ENCODE measurements at places on chromosomes 2 and 18.
A peak's percentile ranks its signal among the peaks of the same experiment; 100 is the strongest.

- DNase-seq: no peak
These were observed 127.5 kb upstream of the ID2 start for GRCh38 chr2:8554296-8554806.

DNA sequence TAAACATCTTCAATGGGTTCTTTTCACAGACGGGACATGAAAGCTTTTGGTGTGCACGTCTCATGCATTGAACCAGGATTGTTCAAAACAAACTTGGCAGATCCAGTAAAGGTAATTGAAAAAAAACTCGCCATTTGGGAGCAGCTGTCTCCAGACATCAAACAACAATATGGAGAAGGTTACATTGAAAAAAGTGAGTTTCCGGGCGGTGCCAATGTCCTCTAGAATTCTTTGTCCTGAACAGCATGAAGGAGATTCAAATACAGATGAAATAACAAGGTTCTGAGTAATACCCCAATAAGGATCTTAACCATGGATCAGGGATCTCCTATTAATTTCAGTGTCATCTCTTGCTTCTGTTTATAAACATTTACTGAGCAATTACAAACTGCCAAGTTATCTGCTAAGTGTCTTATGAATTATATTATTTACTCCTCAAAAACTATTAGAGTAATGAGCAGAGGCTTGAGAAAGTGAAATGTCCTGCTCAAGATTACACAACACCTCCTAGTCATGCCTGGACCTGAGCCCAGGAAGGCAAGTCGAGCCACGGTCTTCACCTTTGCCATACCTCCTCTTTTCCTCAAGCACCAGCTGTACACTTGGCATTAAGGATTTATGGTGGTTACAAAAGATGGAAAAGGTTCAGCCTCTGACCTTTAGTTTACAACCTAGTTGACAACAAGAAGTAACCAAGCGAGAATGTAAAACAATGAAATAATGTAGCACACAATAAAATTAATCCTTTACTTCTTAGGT is 22.6 kb downstream of the DHRS9 start:
- no peak for DNase-seq

GRCh38 chr2:202703091-202703490 is 68.3 kb downstream of the FAM117B start:
- DNase-seq: no peak

- no peak for DNase-seq
These were observed 304.7 kb downstream of the PTPRM start for GRCh38 chr18:7871560-7872456.

GRCh38 chr2:219274361-219274921 is 4.7 kb upstream of the DNAJB2 start:
- DNase-seq: peak; percentile 71

DNA sequence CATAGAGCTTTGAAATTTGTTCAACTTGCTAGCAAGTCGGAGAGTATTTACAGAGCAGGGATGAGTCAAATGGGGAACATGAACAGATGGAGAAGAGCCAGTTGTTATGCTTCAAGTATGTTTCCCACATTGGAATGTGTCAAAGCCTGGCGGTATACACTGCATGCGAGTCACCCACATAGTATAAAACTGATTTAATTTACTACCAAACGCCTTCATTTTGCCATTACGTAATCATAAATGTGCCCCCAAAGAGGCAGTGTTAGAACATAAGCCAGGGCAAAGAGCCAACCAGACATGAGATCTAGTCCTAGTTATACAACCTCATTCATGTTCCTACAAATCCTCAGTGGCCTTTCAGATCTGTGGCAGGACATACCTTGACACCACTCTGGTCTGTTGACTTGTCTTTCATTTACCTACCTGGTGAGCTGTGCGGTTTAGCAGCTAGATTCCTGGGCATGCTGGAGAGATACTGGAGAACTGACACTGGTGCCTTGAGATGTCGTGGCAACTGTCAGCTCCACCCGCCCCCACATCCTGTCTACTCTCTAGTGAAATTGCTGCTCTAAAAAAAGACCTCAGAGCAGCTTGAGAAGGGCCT is 21.7 kb upstream of the NRP2 start:
- DNase-seq: no peak

DNA sequence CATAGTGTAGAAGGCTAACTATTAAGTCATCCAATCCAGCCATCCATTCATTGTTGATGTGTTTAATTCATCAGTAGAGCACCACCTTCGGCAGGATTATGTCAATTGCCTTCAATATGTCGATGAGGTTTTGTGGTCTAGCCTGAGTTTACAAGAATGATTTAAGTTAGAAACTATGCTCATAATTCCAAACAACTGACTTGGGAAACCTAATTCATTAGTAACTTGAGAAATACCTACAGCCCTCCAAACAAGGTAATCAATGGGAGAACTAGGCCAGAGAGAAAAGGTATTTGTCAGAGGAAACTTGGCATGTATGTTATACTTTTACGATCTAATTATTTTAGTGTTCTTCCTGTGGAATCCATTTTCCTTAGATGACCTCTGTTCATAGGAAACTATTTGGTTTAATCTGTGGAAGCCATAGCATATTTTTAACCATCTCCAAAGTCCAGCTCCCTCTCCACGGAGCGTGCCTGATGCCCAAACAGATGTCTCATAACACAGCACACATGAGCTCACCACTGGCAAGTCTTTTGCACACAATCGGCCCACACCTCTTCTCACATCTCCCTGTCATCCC is 148.5 kb downstream of the GFPT1 start:
- DNase-seq: no peak

DNA sequence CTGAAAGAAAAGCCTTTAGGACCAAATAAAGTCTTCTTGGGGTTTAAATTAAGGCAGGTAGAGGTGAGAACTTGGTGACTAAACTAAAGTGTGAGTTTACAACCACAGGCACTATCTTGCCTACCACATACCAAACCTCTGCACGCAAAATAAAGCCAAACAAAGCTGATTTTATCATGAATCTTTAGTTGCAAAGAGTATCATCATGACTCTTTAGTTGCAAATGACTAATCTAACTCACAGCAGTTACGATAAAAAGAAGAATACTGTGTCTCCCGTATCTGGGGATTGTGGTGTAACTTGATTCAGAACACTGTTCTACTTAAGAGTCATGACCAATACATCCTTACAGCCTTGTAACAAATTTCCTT is 11.2 kb downstream of the CFAP210 start:
- no peak for DNase-seq

- DNase-seq: no peak
These were observed 14.2 kb downstream of the ESPNL start for GRCh38 chr2:238114331-238114841.

DNA sequence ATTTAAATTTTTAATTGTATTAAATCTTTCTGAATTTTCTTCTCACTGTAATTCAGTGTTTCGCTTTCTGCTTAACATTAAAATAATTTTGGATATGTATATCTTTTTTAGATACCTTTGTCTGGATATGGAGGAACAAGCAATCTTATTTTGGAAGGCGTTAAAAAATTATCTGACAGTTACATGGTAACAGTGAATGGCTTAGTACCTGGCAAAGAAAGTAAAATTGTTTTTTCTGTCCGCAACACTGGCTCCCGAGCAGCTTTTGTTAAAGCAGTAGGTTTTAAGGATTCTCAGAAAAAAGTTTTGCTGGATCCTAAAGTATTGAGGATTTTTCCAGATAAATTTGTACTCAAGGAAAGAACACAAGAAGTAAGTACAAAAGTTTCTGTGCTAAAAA is 95.7 kb downstream of the CEP192 start:
- no peak for DNase-seq

- no peak for DNase-seq
These were observed 130.6 kb upstream of the CBLN2 start for GRCh38 chr18:72674710-72675109.

DNA sequence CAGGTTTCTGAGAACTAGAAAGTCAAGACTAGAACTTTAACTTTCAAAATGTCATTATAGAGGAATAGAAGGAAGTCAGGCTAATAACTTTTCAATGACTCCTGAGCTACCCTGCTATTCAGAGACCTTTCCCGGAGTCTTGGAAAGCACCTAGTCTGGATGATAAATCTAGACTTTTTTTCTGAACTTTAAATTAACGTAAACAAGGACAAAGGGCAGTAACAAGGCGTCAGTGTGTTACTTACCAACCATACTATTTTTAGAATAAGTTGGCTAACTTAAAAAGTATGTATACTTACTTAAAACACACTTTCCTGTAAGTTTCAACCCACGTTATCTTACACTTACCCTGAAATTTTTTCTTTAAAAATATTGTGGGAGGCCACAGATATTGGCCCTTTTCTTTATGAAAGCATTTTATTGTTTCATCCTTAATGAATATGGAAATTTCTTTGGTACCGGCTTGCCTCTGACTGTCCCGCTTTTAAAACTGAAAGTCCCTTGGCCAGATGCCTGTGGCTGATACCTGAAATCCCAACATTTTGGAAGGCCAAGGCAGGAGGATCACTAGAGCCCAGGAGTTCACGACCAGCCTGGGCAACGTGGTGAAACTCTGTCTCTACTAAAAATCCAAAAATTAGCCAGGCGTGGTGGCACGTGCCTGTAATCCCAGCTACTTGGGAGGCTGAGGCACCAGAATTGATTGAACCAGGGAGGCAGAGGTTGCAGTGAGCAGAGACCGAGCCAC is 9.7 kb downstream of the PMAIP1 start:
- no peak for DNase-seq

- no peak for DNase-seq
These were observed 94.5 kb upstream of the CCDC150 start for GRCh38 chr2:196544906-196545433.

GRCh38 chr2:52034706-52035105 is 1002.8 kb upstream of the NRXN1 start:
- DNase-seq: no peak

GRCh38 chr2:8954990-8955389 is 48.5 kb downstream of the MBOAT2 start:
- no peak for DNase-seq

GRCh38 chr18:46174342-46175041 is 70.3 kb downstream of the HAUS1 start:
- peak; percentile 17 for DNase-seq

DNA sequence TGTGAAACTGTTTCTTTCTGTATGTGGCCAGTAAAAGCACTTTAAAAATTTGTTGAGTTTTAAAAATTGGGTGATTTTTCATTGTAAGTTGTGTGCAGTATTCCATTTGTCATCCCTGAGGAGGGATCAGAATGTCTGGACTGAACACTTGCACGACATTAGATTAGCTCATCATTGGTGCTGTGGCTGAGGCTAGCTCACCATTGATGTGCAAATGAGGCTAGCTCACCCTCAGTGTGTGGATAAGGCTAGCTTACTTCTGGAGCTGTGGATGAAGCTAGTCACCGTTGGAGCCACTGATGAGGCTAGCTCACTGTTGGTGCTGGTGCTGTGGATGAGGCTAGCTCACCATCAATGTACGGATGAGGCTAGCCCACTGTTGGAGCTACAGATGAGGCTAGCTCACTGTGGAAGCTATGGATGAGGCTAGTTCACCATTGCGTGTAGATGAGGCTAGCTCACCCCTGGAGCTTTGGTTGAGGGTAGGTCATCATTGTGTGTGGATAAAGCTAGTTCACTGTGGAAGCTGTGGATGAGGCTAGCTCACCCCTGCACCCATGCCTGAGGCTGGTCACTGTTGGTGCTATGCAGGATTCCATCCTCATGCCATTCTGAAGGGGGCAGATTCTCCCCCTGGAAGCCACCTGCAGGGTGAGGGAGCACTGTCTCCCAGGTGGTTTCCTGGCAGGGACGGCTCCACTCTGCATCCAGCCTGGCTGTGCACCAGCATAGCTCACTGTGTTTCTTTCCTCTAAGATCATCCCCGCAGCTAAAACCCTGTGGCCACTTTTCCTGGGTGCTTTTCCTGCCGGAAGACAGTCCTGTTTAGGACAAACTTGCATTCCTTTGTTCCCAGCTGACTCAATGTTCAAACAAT is 101.1 kb downstream of the TWIST2 start:
- DNase-seq: no peak

DNA sequence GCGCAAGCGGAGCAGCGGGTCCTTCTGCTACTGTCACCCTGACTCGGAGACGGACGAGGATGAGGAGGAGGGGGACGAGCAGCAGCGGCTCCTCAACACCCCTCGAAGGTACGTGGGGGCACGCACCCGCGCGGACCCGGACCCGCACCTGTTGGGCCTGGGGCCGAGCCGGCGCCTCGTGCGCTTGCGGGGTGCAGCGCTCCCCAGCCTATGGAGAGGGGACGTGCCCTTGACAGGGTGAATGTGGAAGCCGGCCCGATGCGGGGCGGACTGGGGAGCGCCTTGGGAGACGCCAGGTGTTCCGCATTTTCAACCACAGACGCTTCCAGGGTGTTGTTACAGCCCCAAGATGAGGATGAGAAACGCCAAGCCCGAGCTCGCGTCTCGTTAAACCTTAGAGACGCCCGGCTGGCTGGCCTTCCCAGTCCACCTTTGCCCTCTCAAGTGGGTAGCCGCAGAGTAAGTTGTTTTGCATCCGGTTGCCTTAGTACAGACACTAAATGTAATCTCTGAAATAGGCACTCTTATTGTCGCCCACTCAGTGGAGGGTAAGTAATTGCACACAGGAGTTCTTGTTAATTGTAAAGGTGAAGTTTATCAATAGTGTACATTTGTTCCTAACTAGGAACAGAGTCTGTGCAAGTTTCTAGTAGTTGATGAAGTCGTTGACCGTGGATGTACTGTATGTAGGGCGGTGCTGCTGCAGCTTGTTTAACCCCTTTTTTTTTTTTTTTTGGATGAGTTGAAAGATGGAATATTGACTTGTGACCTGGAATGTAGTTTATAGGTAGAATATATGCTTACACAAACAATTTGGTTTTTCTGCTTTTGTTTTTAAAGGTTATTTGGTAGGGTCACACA is 815 bp downstream of the GMCL1 start:
- DNase-seq: no peak

DNA sequence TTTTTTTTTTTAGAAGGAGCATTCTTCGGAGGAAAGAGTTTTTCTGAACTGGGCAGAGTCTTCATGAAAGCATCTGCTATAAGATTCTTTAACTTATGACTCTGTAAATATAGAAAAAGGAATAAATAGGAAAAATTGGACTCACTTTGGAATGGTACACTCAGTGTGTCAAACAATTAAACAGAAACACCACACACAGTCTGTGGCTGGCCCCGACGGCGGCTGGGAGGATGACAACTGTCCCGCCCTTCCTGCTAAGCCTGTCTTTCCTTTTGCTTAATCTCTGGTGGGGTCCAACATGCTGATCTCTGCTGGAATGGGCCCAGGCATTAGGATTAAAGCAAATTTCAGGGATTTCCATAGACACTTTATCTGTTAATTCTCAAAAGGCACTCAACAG is 12.5 kb upstream of the RAB31 start:
- no peak for DNase-seq

GRCh38 chr2:23595601-23596251 is 210.7 kb downstream of the KLHL29 start:
- DNase-seq: no peak

GRCh38 chr2:30406853-30407252 is 40.2 kb upstream of the LCLAT1 start:
- no peak for DNase-seq

DNA sequence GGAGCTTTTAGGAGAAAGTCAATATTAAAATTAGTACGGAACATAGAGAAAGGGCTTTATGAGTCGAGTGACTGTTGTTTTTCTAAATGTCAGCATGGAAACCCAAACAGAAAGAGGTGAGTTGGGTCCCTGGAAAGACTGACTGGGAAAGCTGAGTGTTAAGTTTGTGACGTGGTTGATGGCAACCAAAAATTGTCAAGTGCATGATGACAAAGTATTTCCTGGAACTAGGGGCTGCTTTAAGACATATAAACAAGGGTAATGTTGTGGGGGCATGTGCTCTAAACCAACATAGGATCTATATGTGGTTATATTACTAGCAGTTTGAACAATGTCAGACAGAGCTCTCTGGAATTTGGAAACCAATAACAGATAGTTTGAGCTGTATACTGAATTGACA is 50.9 kb upstream of the GPD2 start:
- DNase-seq: no peak

GRCh38 chr2:11343368-11343649 is 1.1 kb downstream of the ROCK2 start:
- no peak for DNase-seq
